ENCODE measurements at places on chromosomes 12 and 14.
A peak's percentile ranks its signal among the peaks of the same experiment; 100 is the strongest.

DNA sequence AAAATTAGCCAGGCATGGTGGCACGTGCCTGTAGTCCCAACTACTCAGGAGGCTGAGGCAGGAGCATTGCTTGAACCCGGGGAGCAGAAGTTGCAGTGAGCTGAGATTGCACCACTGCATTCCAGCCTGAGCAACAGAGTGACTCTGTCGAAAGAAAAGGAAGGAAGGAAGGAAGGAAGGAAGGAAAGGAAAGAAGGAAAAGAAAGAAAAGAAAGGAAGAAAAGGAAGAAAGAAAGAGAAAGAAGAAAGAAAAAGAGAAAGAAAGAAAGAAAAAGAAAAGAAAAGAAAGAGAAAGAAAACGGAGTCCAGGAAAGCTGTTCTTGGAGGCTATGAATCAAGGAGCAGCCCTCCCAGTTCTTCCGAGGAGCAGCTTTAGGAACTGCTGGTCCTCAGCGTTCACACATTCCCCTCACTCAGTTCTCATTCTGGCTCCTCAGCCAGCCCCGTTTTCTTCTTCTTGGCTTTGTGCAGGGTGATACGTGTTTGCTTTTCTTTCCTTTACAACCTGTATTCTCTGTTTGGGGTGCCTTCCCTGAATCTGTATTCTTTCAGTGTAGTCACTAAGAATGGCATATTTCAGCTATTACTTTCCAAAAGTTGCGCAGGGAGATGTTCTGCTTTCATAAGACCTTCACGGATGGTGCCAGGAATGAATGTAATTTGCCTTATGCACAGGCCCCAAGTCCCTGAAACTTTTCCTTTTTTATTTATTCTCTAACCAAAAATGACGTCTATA lies 12.2 kb downstream of the FBXL14 start:
- DNase-seq: no peak

DNA sequence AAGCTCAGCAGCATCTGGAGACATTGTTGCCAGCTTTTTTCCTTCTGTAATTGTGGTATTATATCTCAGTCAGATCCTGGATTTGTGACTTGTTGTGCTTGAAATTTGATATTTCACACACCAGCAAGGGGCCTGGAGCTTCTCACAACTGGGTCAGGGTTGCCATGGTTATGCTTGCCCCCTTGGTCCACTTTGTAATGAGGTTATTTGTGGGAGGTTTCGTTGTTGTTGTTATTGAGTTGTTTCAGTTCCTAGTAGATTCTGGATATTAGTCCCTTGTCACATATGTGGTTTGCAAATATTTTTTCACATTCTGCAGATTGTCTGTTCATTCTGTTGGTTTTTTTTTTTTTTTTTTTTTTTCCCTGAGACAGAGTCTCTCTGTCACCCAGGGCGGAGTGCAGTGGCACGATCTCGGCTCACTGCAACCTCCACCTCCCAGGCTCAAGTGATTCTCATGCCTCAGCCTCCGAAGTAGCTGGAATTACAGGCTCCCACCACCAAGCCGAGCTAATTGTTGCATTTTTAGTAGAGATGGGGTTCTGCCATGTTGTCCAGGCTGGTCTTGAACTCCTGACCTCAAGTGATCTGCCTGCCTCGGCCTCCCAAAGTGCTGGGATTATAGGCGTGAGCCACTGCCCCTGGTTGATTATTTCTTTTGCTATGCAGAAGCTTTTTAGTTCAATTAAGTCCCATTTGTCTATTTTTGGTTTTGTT lies 80.6 kb upstream of the ETV6 start:
- DNase-seq: no peak

GRCh38 chr14:76203086-76204001 lies 51.6 kb downstream of the GPATCH2L start:
- DNase-seq: peak; percentile 9

- no peak for DNase-seq
These were observed 19.9 kb downstream of the SETD3 start for GRCh38 chr14:99460793-99461192.

DNA sequence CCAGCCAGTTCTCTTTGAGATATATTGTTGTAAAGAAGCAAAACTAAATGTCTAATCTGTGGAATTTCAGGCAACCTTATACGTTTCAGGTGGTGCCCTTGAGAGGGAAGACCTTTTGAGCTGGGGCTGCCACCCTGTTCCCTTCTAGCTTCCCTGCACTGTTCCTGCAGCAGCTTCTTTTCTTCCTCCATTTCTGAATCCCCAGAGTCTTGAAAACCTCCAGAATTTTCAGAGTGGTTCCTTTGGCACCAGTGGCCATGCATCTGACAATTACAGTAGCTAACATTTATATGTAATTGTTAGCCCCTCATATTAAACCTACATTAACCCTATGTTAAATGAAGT lies 271.3 kb downstream of the ZFP36L1 start:
- no peak for DNase-seq

- no peak for DNase-seq
These were observed 74.8 kb upstream of the PRMT8 start for GRCh38 chr12:3416159-3416558.

DNA sequence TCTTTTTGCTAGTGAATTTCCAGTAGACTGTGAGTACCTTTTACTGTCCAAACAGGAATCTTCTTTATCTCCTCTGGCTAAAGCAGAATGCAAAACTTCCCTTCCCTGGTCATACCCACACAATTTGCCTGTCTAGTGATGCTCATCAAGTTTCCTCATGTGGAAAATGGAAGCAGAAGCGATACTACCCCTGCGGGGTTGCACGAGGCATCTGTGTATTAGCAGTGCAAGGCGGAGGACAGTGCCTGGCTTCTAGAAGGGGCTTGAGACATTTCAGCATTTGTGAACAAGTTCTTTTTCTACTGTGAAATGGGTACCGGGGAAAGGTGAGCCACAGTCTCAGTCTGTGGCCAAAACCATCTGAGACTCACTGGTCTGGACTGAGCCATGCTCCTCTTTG lies 340.9 kb downstream of the AACS start:
- DNase-seq: no peak

- no peak for DNase-seq
These were observed 79.4 kb downstream of the DACT1 start for GRCh38 chr14:58717211-58717610.

GRCh38 chr14:86714575-86714974 lies 1184.6 kb downstream of the FLRT2 start:
- no peak for DNase-seq

GRCh38 chr12:63400718-63401117 lies 249.7 kb upstream of the AVPR1A start:
- DNase-seq: no peak

DNA sequence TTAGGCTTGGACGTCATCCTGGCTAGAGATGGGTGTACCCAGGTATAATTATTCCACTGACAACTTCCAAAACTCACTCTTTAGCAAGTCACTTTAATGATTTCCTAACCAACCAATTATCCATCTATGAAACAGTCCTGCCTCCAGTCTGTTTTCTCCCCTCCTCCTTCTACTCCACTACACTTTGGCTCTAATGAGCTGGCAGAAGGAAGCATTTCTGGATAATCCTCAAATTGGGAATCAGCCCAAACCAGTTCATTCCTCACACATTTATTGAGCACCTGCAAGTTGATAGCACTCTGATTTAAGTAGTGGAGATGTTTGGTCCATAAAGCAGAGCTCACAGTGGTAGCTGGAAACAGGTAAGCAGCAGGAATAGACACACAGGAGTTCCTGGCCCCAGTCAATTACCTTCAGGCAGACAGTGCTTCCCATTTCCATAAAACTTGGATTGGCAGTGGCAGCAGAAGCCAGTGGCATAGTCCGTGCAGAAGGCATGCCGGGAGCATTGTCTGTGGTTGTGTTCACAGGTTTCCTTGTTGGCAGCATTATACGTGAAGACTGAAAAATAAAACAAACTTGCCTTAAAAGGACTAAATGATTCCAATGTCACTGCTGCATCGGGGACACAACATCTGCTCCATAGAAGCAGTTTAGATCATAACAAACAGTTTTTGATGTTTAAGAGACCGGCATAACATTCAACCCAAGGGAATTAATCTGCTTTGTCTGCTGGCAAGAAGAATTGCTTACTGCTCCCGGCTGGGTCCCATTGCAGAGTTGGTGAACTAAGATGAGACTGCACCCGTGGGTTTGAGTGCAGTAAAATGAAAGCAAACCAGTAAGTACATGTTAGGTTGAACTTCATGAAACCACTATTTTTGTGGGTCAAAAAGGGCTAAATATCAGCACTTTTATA lies 26.2 kb downstream of the NID2 start:
- DNase-seq: no peak

DNA sequence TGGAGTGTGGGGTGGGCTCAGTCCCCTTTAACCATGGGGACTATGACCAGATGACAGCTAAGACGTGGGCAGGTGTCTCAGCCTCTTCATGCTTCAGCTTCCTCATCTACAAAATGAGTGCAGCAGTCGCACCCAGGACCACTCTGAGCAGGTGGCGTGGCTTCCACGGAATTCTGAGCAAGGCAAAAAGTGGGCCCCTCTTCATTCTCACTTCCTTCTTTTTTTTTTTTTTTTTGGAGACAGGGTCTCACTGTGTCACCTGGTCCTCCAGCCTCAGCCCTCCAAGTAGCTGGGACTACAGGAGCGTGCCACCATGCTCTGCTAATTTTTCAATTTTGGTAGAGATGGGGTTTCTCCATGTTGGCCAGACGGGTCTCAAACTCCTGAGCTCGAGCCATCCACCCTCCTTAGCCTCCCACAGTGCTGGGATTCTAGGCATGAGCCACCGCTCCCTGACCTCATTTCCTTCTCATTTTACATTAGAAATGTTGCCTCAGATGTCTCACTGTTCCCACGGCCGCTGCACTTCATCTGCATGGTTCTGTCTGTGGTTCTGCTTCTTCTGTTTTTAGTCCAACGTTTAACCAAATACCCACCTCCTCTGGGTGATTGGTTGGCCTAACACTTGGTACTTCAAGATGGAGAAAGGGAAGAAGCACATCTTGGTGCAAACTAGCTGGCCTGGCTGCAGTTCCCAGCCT lies 41.3 kb upstream of the BCL7A start:
- peak; percentile 89 for DNase-seq

DNA sequence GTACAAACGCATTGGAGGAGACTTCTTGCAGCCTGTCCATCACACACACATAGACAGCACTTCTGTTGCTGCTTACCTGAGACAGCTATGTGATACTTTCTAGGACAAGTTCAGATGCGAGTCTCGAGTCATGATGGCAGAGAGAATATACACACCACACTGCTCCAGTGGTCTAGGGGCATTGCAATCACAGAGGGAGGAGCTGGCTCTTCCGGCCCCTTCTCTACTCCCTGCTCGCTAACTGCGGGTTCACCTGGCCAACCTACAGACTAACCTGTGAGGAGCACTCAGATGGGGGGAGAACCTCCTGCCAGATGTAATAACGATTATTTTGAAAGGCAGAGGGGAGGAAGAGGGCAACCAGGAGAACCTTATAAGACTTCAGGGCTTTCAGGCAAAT lies 30.7 kb downstream of the EMP1 start:
- DNase-seq: no peak

- DNase-seq: no peak
These were observed 4.8 kb upstream of the LMNTD1 start for GRCh38 chr12:25557830-25558436.

GRCh38 chr12:42557586-42558172 lies 31.9 kb downstream of the PRICKLE1 start:
- DNase-seq: no peak

GRCh38 chr12:977156-977555 lies 13.9 kb upstream of the ERC1 start:
- DNase-seq: no peak

GRCh38 chr12:54352891-54353874 lies 11.1 kb downstream of the GPR84 start:
- DNase-seq: no peak

DNA sequence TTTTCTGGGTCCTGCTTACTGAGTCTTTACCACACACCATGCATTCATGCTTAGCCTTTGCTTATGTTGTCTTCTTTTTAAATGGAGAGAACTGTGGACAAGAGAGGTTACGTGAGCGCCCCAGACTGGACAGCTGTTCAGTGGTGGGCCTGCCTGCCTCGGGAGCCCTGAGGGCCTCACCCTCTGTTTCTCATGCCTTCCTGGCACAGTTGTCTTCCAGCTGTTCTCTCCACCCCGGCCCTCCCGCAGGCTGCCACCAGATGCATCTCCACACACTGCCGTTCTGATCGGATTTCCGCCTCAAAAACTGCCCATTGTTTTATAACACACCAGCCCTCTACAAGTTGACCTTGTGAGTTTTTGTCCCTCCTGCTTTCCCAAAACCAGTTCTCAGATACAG lies 100.8 kb downstream of the SAMD4A start:
- no peak for DNase-seq

DNA sequence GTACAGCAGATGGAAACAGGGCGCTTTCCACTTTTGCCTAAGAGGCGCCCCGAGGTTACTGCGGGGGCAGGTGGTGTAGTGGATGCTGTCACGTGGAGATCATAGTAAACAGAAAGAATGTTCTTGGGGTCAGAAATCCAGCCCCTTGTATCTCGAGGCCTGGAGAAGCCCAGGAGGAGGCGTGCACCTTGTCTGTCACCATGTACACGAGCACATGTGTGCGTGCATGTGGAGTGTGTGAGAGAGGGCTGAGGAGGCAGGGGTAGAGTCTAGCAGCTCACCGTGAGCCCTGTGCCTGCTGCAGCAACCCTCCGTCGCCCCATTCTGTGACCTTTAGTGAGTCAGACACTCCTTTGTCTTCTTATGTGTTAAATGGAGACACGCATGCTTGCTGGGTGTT lies 59.0 kb downstream of the CACNA1C start:
- no peak for DNase-seq

DNA sequence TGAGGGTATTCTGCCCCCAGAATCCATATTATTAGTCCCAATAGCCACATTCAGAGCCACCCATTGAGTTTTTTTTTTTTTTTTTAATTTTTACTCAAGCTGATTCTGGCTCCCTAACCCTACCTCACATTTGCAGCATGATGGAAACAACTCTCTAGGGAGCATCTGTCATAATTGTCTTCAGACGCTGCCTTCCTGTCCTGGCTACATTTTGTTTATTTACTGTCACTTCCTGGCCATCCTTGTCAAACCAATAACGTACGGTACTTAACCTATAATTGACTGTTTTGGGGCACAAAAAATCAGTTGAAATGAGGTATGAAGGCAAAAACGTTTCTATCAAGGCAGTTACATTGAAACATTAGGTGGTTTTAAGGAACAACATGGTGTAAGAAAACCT lies 2.1 kb downstream of the GLIPR1 start:
- no peak for DNase-seq

GRCh38 chr12:55716582-55716957 lies 724 bp downstream of the BLOC1S1 start:
- no peak for DNase-seq
